Stimulated activated CD4-positive, alpha-beta T cell treated with anti-CD3 and anti-CD28 coated beads, Interleukin-1b, Interleukin-23, amount 100 ng/mL, for 1 hour (primary cell): ENCODE measurements at places on chromosomes 3 and 15.
A peak's percentile ranks its signal among the peaks of the same experiment; 100 is the strongest.

- DNase-seq = no peak
Observed at GRCh38 chr3:194163697-194164096, 27.7 kb downstream of the HES1 start.

GRCh38 chr3:124818398-124819091 lies 68.6 kb downstream of the ITGB5 start:
- no peak for DNase-seq

DNA sequence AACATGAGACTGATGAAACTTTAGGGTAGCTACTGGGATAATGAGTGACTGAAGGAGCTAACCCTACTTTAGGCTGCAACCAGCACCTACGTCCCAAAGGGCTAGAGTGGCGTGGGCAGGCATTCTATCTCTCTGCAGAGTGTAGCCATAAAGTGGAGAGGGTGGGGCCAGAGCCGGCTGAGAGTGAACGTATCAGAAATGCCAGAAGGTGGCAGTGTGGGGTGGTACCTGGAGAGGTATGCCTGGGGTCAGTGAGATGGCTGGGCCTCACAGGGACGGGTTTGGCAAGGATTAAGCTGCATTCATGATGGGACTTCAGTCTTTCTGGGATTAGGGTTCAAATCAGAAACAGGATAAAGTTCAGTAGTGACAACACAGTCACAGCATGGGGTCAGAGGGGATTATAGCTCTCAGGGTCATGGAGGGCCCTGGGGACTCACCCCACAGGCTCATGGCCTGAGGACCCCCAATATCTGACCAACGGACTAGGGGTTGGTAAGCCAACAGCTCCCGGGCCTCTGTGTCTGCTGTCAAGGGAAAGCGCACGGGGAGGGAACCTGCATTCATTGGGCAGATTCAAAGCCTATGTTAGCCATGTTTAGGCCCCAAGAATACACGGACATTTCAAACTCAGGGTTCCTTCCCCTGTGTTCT lies 86.5 kb upstream of the FOXB1 start:
- DNase-seq = peak; percentile 56

DNA sequence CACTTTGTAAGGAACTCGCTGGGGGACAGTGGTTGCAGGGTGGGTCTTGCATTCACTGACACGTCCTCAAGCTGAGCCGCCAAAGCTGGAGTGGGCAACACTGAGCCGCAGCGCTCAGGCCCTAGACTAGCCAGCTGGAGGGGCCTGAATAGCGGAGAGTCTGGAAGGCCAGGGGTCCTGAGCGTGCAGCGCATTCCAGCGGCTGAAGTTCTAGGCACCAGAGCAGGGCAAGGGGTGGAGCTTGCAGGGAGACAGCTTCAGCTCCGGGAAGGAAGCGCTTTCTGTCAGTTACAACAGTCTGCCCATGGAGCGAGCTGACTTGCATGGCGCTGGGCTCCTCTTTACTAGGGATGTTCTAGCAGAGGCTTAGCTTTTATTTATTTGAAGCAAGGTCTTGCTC lies 2.7 kb downstream of the MAP6D1 start:
- no peak for DNase-seq
